Astrocyte of the spinal cord (primary cell): ENCODE measurements at places on chromosomes 6 and 20.

GRCh38 chr20:9344083-9344920 is 170.1 kb upstream of the LAMP5 start:
- peak; percentile 86 for DNase-seq

GRCh38 chr6:18260448-18261106 is 3.8 kb downstream of the DEK start:
- peak; percentile 40 for DNase-seq

DNA sequence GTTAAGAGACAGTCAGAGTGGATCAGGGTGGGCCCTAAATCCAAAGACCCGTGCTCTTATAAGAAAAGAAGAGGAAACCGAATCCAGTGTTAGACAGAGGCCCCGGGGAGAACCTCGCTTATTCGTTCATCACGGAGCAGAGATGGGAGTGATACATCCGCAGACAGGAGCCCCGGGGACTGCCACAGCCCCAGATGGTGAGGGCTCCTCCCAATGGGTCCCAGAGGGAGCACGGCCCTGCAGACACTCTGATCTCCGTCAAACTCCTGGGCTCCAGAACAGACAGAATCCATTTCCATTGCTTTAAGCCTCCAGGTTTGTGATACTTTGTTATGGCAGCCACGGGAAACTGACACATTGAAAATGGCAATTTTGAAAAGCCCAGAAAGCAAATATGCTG is 47.0 kb downstream of the CDH4 start:
- DNase-seq = no peak

DNA sequence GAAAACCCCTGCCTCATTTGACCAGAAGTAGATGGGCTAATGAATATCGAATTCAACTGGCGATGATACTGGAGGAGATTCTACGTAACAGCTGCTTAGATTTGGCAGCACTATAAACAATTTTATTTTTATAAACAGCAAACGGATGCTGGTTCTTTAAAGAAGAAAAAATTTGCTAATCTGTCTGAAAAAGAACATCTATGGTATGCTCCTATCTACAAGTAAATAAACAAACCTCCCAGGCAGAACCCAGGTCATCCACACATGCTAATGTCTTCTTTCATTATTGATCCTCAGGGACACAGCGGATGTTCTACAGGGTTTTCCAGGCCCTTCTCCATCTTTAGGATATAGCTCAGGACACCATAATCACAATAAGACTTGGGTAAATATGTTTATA is 291.3 kb downstream of the ALDH8A1 start:
- DNase-seq = no peak

DNA sequence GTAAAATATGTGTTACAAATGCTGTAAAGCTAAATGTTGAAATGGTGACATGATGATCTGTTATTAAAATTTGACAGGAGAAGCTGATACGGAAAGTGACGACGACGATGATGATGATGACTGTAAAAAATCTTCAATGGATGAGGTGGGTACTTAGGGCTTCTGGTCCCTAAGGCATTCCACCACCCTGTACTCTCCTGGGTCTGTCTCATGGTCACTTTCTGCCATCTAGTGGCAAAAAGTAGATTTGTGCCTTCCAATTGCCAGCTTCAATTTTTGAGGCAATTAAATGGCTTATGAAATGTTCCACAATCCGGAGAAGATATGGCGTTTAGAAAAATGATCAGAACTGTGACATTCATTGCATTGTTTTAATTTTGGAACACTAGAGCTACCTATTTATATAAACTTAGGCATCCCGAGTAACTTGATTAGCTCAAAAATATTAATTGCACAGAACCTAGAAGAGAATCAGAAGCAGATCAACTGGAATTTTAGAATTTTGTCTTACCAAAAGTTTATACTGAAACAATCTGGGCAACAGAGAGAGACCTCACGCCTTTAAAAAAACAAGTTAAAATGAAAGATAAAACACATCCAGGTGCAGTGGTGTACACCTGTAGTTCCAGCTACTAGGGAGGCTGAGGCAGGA is 346.5 kb upstream of the PLCB4 start:
- DNase-seq = peak; percentile 72

DNA sequence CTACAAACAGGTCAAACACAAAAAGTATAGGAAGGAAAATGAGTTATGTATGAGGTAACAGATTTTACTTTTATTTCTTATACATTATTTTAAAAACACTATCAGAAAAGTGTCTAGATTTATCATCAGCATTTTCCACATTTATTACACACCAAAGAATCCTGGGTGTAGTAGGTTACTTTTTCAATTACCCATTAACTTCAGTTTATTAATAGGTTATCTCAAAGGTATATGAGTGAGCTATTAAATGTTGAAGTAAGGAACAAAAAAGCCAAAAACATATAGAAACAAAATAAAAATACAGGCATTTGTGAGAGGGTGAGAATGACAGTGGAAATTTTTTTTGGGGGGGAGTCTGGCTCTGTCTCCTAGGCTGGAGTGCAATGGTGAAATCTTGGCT is 150.5 kb downstream of the SIM1 start:
- no peak for DNase-seq

DNA sequence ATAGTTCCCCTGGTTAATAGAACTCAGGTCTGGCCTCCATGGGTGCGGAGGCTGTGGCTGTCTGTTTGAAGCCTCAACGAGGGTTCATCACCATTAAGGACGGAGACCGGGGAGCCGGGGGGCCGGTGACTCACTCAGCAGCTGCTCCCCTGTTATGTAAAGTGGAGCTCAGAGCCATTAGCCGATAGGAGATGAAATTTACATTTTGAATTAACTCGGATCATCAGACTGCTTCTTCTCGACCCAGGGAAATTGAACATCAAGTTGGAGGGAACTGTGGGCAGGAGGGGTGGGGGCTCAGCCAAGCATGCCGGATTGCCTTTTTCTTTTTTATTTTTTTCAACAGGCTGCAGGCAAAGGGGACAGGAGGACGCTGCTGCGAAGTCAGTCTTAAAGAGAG is 12.3 kb downstream of the PCK1 start:
- DNase-seq = no peak

- DNase-seq = no peak
Observed at GRCh38 chr6:56922645-56923044, 32.3 kb upstream of the BEND6 start.

- DNase-seq = no peak
Observed at GRCh38 chr20:25282796-25283195, 34.9 kb downstream of the PYGB start.

- peak; percentile 72 for DNase-seq
Observed at GRCh38 chr6:137767911-137768690, 99.0 kb upstream of the TNFAIP3 start.

DNA sequence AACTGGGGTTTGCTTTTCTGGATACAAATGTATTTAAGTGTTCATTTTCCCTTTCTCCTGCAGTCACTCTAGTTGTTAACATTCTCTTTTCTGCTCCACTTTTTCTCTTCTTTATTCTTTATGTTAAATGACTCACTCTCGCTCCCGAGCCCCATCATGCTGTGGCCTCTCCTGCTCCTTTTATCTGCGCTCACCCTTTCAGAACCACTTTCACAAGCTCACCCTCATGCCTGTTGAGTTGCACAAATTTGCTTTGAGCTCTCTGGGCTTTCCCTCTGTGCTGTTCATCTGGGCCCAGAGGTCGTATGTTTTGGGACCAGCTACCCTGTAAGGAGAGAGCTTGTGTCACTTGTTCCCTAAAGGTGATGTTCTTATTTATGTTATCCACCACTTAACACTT is 98.1 kb upstream of the ASCC3 start:
- DNase-seq = no peak

- no peak for DNase-seq
Observed at GRCh38 chr6:102114402-102114801, 720.9 kb downstream of the GRIK2 start.

- no peak for DNase-seq
Observed at GRCh38 chr20:15628851-15629353, 944.3 kb downstream of the KIF16B start.

DNA sequence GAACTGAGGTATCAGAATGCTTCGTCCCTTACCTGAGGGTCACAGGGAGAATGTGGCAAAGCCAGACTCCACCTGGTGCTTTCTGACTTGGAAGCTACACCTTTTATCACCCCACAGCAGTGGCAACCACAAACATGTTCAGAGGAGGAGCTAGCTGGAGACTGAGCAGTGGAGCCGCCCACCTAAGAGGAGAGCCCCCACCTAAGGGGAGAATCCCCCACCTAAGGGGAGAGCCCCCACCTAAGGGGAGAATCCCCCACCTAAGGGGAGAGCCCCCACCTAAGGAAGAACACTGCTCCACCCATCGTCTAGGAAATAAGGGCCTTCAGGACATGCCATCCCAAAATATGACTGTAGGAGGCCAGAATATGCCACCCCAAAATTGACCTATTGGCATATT is 4.0 kb downstream of the SLC52A3 start:
- no peak for DNase-seq

DNA sequence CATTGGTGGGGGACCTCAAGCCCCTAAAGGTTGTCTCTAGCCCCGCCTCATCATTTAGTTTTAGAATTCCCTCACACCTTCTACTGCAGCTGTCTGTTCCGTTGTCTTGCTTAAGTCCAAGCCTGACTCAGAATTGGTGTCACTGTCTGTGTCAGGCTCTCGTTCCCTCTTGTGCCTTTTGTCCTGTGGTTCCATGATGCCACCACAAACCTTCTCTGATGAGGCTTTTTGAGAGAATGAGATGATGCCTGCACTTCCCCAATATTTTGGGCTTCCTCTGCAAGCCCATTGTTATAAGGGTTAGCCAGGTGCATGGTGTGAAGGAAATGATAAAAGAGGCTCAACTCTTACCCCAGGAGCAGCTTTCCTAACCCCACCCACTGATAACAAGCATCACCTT is 8.1 kb upstream of the AKIRIN2 start:
- DNase-seq = no peak

DNA sequence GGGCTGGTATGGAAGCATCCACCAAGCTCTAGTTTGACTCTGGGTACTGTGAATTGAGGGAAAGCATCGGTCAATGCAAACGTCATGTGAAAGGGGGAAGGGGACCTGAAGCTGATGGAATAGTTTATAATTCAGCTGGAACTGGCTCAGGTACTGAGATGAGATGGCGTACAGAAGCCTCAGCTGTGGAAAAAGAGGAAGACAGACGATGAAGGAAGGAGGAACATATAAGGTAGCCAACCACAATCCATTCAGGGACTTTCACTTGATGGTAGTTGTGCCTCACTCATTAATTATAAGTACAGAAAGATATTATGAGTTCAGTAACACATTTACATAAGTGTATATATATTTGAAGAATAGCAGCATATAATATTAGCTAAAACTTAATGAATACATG is 2.7 kb downstream of the CALHM5 start:
- no peak for DNase-seq

DNA sequence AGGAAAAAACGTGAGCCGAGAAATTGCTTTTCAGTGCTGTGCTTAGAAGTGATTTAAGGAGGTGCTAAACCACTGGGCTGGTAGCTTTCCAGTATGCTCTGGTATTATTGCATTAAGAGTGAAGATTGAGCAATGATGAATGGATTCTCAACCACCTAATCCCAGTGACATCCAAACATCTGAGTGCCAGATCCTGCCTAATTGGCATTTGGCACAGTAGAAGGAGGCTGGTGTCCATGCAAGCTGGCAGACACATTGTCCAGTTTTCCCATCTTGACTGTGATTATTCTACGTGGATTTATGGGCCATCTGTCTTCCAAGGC is 398.0 kb upstream of the PLCB4 start:
- DNase-seq = no peak

DNA sequence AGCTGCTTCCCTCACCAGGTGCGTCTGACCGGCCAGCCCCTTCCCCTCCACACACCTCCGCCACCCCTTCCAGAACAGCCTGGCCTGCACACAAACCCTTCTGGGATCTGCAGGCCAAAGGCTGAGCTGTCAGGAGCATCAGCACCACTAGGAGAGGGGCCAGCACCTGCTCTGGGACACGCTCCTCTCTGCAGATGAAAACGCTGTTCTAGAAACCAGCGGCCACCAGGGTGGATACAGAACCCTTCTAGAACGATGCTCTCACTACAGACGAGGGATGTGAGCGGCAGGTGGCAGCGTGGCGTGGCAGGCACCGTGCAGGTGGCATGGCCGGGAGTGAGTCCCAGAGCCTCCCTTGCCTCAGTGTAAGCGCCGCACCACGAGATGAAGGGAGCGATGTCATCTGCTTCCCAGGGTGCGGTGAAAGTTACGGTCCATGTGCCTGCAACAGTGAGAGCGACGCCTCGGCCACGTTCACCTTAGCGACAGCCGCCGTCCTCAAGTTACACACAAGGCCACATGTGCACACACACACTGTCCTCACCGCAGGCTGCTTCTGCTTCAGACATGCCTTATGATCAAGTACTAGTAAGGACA is 53.6 kb downstream of the TAF4 start:
- no peak for DNase-seq

- no peak for DNase-seq
Observed at GRCh38 chr6:71088166-71088565, 131.3 kb upstream of the B3GAT2 start.

GRCh38 chr6:71676298-71676697 is 210.1 kb upstream of the RIMS1 start:
- no peak for DNase-seq

DNA sequence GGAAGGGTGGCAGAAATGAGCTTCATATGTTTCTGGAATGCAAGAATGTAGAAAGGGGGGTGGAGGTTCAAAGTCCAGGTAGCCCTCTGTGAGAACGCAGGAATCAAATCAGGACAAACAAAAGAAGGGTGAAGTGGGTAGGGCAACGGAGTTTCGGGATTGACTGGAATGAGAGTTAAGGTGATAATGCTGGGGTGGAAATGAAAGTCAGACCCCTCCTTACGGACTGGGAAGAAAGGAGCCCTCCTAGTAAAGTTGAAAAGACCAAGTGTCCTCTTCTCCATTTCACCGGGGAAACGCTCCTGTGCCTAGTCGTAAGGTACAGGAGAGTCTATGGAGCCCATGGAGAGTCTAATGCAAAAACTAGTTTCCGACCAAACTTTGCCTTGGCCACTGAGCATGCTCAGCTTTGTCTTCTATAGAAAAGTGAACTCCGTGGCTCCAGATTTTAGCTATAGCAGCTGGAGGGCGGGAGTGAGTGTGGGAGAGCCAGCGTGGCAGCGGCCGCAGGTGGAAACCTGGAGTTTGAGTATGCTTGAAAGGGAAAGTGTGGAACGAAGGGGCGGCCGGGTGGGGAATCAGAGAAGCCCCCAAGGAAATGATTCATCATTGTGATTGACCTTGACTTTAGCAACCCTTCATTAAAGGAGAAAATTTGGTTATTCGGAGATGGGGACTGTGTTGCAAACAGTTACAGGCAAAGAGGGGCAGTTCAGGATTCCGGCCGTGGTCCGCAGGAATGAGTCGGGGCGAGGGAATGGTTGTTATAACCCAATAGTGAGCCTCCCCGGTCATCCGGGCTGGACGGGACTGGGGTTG is 1.3 kb upstream of the LRRC1 start:
- peak; percentile 65 for DNase-seq

- DNase-seq = no peak
Observed at GRCh38 chr6:72813807-72814596, 192.1 kb downstream of the KCNQ5 start.

DNA sequence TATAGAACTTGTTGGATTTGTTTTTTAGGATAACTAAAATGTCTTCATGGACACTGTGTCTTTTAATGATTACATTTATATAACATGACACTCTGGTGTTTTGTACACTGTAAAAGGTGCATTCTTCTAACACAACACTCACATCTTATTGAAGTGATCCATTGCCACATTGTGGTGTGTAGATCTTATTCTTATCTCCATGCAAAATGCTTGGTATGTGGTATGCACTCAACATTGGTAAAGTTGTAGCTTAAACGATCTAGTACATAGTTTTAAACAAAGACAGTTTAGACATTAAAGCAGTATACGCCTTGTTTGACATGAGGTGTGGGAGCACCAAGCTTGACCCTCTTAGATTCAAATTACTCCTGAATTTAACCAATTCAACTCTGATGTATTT is 84.7 kb downstream of the SASH1 start:
- DNase-seq = no peak
